ENCODE measurements at places on chromosomes 3 and 15.

DNA sequence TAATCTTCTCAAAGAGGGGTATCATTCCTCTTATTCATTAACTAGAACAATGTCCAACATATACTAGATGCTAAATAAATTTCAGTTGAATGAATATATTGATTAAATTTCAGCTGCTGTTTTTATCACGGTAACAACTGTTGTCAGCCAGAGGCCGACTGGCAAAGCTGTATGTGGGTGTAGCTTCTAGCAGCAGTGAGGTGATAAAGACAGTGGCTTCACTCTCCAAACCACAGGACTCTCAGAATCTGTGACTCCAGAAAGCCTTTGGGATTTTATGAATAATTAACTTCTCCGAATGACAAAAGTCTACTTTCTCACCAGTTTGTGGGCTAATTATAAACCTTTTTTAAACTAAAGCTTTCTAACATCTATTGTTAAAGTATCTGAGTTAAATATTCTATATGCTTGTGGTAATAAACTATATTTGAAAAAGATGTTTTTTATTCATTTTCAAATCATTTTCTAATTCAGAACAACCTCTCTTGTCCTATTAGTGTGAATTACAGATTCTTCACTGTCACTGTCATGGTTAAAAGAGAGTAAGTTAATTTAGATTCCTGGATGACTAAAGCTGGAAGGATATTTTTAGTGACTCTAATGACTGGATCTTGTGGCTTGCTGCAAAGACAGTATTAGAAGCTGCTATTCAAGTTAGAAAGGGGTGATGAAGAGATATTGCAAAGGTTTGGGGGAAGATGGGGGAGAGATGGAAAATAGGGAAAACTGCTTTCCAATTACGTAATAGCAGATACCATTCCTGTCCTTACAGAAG is 796.4 kb upstream of the ARPP21 start:
- no peak for DNase-seq

DNA sequence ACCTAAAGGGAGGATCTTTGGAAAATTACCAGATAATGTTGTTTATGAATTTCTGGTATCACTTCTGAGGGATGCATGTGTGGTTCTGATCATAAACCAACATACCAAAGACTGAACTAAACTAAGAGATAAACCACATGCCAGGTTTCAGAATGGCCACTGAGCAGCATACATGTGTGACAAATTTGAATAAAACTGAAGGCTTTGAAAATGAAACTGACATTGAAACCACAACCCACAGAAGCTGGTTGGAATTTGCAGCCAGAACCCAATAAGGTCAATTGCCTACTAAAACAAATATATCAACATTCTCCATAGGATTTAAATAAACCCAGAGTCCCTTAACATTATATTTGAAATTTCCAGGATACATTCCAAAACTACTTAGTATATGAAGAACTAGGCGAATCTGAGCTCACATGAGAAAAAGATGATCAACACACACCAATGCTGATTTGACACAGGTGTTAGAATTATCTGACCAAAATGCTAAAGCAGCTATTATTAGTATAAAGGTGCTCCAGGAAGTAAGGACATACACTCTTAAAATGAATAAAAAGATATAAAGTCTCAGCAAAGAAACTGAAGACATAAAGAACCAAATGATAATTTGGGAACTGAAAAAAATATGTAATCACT is 125.0 kb downstream of the ZNF280D start:
- no peak for DNase-seq

DNA sequence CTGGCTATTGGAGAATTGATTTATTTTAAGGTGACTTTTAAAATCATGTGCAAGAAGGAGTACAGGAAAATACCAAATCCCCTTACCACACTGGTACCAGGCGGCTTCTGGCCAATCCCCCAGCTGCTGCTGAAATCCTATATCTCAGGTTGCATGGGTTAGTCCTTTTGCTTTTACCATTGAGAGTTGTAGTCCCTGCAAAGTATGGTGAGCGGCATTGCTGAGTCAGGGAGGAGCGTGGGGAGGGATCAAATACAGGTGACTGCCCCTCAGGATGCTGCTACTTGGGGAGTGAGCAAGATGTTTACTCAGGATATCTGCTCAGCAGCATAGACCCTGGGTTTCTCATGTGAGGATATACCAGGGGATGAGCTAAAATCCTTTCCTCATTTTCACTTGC is 131.9 kb upstream of the STAC start:
- DNase-seq: no peak

- peak; percentile 75 for DNase-seq
Measured at GRCh38 chr3:169980055-169980454, 13.4 kb downstream of the SEC62 start.

GRCh38 chr3:185866555-185866954 is 41.7 kb upstream of the IGF2BP2 start:
- DNase-seq: no peak

GRCh38 chr3:46984591-46985459 is 5.4 kb downstream of the NBEAL2 start:
- peak; percentile 64 for DNase-seq

DNA sequence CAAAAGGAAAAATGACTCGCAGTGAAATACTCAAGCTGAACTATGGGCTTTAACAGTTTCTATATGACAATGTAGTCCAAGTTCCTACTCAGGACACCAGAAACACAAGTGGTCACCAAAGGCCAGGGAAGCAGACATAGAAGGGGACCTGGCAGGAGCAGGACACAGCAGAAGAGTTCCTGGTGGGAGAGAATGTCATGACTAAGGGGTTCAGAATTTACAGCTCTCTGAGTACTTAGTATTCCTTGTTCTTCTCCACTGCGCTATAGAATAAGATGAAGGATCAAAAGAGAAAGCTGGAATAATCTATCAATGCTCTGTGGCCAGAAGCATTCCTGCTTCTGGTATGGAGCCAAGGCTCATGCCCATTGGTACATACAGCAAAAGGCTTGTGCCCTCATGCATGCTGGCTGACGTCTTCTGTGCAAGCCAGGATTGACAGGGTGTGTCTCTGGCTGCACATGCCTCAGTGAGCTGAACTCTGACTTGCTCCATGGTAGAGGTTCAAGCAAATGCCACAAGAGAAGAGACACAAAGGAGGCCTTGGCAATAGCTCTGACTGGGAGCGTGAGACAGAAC is 128.7 kb upstream of the SLC2A2 start:
- DNase-seq: no peak

DNA sequence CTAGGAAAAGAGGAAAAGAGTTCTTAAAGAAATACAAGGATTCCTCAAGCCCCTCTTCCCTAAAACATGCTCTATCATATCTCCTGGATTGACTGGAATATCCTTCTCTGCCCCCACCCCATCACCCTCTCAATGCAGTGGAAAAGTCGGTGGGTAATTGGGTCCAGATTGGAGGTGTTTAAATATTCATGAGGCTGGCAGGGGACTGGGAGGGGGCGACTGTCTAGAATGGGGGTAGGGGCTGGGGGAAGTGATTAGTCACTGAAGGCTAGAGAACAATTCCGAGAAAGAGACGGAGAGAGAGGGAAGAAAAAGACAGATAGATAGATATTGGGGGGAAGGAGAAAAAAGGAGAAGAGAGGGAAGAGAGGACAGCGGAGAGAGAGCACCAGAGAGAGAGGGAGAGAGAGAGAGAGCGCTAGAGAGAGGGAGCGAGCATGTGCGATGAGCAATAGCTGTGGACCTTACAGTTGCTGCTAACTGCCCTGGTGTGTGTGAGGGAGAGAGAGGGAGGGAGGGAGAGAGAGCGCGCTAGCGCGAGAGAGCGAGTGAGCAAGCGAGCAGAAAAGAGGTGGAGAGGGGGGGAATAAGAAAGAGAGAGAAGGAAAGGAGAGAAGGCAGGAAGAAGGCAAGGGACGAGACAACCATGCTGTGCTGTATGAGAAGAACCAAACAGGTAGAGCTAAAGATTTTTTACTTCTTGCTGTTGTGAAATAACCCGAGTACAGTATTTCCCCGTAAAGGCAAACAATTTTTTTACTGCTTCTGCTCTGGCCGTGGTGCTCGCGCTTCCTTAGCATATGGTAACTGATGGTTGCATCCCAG is at the start of gene GAP43:
Gene GAP43, plus strand, starts transcription at position 467 of the 825 bp plus-strand sequence. Its CDS starts 180 bp downstream, at position 647.
- DNase-seq: no peak

GRCh38 chr3:129577366-129577765 is 29.1 kb downstream of the PLXND1 start:
- no peak for DNase-seq

GRCh38 chr15:95866711-95867440 is 463.6 kb upstream of the NR2F2 start:
- DNase-seq: no peak

DNA sequence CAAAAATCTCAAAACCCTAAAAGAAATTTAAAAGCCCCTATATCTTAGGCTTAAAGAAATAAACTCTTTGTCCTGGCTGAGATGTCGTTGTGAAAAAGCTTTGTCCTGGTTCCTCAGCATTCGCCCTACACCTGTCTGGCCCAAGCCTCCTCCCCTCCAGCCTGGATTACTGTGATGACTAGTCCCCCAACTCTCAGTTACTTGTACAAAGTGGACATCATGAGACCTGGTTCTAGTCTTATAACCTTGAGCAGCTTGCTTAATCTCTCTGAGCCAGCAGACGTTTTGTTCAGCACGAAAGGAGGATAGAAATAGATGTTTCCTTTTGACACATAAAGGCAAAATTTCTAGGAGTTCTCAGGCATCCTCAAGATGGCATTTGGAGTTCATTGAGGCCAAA is 51.6 kb downstream of the FILIP1L start:
- DNase-seq: no peak

- DNase-seq: no peak
Measured at GRCh38 chr15:80562846-80563245, 132.3 kb upstream of the ABHD17C start.

DNA sequence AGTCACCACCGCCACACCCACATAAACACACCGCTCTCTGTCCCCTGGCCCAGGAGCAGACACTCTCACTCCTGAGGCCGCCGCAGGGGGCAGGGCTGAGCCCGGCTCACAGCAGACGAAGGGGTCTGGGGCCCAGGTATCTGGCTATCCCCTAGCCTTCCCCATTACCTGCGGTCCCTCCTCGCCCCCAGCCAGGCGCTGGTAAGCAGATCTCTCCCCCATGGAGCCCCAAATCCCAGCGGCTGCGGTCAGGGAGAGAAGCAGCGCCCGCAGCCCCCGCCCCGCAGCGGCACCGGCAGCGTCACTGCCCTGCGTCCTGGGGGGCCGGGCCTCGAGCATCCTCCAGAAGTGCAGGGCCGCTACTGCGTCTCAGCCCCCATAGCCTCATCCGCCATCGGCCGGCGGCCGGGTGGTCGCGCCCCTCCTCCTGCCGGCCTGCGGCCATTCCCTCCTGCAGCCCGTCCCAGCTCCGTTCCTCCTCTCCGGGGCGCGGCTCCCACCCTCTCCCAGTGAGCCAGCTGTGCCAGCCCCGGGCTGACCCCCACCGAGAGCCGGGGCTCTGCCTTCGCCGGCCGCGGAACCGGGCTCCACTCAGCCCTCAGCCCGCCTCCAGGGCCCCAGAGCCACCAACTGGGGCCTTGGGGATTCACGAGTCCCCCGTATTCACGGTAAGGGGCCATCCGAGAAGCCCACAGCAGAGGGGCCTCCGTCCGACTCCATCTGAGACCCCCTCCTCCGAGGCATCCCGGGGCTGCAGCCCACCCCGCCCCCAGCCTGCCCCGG is 13.1 kb downstream of the TNK2 start:
- peak; percentile 49 for DNase-seq

GRCh38 chr15:58521293-58521991 is 89.7 kb downstream of the LIPC start:
- DNase-seq: peak; percentile 98

DNA sequence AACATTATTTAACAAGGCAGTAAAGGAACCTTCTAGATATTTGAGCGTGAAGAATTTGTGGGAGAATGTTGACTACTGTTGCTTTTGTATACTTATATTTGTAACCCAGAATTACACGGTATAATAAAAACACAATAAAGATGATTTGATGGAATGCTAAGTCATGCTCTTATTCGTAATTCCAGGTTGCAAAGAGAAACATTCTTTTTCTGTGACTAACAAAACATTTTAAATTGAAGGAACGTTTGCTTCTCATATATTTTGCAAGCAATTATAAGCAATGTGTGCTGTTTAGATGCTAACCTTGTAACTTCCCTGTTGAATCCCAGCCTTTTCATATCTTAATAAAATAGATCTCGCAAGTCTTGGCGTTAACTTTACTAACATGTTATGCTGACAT is 124.4 kb upstream of the CGNL1 start:
- no peak for DNase-seq

- DNase-seq: no peak
Measured at GRCh38 chr3:121836481-121836880, 1.5 kb downstream of the EAF2 start.

GRCh38 chr15:90609242-90610180 is 79.8 kb downstream of the CRTC3 start:
- no peak for DNase-seq

DNA sequence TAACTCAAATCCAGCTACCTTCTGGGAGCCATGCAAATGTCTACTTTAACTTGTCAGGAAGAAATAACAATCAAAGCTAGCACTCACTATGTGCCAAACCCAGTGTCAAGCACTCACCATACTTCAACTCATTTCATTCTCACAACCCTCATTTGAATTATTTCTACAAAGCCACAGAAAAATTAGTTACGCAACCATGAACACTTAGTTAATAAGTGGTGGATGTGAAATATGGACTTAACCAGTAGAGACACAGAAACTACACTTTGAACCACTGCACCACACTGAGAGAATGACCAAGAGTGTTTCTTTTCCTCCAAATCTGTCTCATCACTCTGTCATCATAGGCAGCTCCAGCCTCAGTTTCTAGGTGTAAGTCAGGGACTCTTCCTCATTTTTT is 91.0 kb upstream of the MBNL1 start:
- no peak for DNase-seq

- peak; percentile 87 for DNase-seq
Measured at GRCh38 chr3:171967137-171967783, 72.1 kb upstream of the FNDC3B start.

- no peak for DNase-seq
Measured at GRCh38 chr3:188133646-188134045, 20.3 kb upstream of the LPP start.

DNA sequence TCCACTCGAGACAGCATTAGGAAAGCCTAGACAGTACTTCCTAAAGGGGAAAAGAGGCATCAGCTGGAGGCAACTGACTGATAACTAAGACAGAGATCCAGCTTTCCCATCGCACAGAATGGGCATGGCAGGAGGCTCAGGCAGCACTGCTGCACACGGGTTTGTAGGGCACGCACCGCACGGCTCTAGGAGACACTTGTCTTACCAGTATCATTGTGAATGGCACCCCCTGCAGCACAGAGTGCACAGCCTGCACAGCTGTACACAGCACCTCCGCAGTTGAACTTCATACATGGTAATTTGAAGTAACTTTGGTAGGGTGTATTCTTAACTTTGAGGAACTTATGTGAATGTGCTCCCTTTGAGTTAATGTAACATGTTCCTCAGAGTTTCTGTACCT is 281.6 kb downstream of the PLCL2 start:
- no peak for DNase-seq

DNA sequence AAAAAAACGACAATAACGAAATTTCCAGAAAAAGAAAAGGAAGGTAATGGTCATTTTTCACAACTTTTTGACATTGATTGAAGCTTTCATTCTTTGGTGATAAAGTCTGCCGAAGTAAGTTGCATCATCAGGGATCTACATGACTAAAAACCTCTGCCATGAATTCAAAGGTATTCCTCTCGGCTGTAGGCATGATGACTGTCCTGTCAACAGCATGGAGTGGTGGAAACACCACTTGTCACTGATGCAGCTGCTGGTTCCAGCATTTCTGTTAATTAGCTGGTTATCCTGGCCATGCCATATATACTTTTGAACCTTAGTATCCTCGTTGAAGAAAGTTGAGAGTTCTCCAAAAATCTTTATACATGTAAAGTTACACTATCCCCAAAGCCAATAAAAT is 859.0 kb upstream of the ARPP21 start:
- no peak for DNase-seq
